Ammon's horn (tissue), 1 donor: ENCODE measurements at places on chromosomes 11 and 22.

DNA sequence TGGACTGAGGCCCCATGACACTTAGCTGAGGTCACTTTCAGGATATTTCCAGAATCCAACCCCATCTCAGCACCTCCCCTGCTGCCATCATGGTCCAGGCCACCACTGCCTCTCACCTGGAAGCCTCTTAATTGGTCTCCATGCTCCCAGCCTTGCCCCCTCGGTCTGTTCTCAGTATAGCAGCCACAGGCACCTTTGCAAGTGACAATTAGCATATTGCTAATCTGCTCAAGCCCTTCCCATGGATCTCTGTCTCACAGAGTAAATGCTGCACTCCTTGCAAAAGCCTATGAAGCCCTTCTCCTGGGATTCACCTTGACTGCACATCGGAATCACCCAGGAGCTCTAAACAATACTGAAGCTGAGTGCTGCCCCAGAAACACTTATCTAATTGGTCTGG is 93.5 kb upstream of the CSNK2A3 start:
- no peak for DNase-seq

DNA sequence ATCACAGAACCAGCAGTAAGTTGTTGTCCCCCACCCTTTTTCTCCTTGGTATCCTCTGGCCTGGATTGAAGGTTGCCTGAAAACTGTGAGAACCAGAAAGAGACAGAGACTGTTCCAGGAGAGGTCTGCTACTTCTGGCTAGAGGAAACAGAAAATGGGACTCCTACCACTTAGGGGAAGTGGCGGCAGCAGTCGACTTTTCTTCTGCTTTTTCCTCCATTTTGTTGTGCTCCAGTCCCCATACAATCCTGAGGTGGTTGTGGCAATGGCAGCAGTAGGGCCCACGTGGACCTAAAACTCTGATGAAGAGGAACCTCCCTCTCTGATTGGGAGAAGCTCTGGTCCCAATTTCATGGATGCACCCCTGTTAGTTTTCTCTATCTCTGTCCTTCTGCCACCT is 76.0 kb upstream of the SORL1 start:
- no peak for DNase-seq

DNA sequence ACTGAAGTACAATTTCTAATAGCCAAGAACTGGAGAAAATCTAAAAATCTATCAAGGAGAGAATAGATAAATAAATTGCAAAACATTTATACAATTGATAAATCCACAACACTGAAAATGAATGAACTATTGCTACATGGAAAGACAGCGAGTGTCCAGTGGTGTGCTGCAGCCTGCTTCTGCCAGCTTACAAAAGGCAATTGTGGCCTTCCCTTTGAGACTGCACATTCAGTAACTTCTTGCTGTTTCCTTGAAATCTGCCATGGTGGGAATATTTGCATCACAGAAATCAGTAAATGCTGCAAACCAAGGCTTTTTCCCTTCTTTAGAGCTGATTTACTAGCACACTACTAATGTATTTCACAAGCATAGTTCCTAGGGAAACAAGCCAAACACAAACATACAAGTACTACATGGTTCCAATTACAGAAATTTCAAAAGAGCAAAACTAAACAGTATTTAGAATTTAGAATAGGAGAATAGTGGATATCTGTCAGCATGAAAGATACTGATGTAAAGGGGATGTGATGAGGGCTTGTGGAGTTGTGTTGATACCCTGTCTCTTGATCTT is 76.9 kb upstream of the TRIM77 start:
- DNase-seq: peak; percentile 76

DNA sequence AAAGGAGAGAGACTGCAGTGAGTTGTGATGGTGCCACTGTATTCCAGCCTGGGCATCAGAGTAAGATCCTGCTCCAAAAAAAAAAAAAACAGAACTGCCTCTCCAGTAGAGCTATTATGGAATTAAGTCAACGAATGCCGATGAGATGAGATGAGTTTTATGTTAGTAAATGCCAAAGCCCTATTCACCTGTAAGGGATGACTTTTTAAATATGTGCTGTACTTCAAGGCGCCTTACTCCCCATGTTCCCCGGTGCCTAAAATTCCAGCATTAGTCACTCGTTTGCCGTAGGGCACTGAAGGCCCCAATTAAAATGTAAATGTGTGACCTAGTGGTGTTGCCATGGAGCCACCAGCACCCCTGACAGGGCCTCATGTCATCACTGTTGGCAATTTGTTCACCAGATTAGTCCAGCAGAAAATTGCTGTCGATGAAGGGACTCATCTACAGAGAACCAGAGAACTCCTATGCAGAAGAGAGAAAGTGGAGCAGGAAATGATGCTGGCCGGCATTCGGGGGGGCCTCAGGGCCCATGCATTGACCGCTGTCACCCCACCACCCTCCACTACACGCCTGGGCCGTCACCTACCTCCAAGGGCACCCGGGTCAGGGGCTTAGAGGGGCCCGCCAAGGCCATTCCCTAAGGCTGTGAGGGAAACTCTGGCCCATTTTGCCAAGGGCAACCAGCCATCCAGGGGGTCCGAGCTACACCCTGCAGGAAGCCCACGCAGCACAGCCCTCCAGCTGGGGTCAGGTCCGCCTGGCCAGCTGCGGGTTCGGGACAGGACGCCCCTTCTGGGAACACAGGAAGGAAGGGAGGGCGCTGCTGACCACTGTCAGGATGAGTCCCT is 17.8 kb downstream of the LIF start:
- no peak for DNase-seq

DNA sequence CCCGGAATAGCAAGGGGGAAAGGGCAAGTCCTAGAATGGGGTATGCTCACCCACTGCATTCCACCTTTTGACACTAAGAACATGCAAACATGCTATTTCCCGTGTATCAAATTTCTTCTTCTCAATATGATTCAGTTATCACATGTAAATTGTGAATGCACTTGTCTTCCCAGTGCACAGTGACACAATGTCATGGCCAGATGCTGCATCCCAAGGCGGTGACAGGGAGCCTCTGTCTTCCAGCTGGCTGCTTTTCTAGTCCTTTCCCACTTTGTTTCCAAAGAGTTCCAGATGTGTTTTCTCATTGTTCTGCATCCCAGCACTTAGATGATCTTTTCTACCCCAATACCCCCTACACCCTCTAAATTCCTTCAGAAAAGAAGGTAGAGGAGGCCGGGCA is 12.4 kb downstream of the SLC25A18 start:
- DNase-seq: peak; percentile 63

DNA sequence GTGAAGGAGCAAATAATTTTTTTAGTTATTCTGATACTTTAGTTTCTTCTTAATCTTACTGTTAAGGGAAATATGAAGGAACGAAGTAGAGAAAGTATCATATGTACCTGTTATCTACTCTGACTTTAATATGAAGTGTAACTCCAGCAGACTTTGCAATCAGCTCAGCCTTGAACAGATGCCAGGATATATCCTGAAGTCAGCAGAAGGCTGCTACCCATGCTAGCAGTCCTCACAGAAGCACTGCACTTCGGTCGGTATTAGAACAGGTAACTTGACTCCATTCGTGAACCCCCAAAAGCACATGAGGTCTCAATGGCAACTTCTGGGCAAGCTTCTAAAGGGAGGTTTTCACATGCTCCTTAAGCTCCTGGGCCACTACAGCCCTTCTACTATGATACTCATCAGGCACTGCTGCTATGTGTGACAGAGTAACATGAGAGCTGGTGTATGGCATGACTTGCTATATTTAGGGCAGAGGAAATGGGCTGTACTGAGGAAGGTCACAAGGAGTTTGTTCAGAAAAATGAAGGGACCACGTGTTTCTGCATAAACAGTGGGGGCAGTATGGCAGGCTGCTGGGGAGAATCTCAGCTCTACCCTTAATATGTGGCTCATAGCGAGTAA is 344.1 kb downstream of the SOX6 start:
- no peak for DNase-seq

- no peak for DNase-seq
Measured at GRCh38 chr11:134538742-134539141, 126.7 kb upstream of the B3GAT1 start.

- no peak for DNase-seq
Measured at GRCh38 chr11:2803186-2804091, 82.1 kb downstream of the CDKN1C start.

GRCh38 chr11:19419808-19420207 is 179.1 kb upstream of the E2F8 start:
- DNase-seq: no peak

GRCh38 chr11:113840932-113841664 is 34.3 kb downstream of the USP28 start:
- DNase-seq: no peak

DNA sequence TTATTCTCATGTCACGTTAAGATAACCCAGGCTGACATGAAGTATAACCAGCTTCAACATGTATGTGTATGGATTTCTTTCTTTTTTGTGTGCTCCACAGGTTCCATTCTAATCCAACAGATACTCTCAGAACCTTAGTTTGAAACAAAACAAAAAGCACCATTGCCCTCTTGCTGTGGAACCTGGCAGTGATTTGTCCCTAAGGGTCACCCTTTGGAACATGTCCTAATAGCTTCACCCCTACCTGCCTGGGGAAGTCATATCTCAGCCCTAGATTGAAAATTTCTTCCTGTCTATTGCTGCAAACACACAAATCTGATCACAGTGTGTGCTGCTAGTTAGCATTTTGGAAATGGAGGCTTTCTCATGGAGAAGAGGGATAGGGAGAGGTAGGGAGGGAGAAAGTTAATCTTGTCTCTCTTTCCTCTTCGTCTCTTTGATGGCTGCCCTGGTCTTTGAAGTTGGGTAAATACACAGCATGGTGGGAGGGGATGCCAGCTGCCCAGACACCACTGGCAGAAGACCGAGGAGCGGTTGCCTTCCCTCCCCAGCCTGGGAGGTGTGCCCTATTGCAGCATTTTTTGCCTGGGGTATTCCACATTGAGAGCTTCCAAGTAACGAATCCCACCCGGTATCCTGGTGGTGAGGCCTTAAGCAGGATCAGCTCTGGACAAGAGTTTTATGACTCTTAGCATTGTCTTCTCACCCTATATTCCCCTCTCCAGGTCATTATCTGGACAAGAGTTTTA is 11.6 kb upstream of the CADM1 start:
- no peak for DNase-seq

DNA sequence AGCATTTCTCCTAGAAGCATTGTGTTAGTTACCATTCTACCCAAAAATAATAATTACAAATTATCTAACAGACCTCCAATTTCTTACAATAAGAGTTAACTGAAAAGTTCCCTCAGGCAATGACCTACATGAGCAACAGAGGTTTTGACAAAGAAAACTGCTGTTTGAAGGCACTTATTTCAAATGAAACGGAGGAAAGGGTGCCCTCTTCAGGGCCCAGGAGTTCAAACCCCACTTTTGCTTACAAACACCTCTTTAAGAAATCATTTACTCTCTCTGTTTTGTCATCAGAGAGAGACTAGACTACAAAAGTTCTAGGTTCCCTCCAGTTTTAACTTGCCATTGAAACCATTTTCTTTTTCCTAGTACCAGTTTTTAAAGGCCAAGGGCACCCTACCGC is 56.7 kb downstream of the AMBRA1 start:
- no peak for DNase-seq

- DNase-seq: no peak
Measured at GRCh38 chr11:106131998-106132397, 54.5 kb downstream of the AASDHPPT start.

- DNase-seq: peak; percentile 94
Measured at GRCh38 chr11:65420979-65421793, 1.4 kb upstream of the NEAT1 start.

- DNase-seq: no peak
Measured at GRCh38 chr22:32097881-32098499, 54.9 kb downstream of the SLC5A1 start.

DNA sequence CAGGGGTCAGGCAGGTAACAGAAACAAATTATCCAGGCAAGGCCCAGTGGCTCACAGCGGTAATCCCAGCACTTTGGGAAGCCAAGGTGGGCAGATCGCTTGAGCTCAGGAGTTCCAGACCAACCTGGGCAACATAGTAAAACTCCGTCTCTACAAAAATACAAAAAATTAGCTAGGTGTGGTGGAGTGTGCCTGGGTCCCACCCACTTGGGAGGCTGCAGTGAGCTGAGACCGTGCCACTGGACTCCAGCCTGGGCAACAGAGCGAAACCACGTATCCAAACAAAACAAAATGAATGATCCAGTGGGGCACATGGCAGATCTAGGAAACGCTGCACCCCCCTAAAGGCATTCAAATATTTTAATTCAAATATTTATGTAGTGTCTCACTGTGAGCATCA is 9.9 kb downstream of the NUMA1 start:
- no peak for DNase-seq

- DNase-seq: no peak
Measured at GRCh38 chr11:19602891-19603290, 109.7 kb upstream of the NAV2 start.

DNA sequence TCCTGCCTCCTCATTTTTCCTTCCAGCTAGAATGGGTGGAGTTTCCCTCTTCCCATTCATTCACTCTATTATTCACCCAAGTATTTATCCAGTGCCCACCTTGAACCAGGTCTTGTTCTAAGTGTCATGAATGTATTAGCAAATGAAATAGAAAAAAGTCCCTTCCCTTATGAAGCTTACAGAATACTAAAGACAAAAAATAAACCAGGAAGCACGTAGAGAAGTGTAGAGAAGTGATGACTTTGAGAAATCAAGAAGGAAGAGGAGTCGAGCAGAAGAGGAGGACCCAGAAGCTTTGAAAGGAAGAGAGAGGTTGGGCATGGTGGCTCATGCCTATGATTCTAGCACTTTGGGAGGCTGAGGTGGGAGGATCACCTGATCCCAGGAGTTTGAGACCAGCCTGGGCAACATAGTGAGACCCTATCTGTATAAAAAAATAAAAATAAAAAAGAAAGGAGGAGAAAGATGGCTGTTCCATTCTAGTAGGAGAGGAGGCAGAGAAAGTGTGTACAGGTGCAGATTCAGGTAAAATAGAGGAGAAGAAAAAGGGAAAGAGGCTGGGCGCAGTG is 17.1 kb upstream of the SYVN1 start:
- DNase-seq: no peak

- DNase-seq: no peak
Measured at GRCh38 chr11:115848611-115849010, 344.4 kb upstream of the CADM1 start.

DNA sequence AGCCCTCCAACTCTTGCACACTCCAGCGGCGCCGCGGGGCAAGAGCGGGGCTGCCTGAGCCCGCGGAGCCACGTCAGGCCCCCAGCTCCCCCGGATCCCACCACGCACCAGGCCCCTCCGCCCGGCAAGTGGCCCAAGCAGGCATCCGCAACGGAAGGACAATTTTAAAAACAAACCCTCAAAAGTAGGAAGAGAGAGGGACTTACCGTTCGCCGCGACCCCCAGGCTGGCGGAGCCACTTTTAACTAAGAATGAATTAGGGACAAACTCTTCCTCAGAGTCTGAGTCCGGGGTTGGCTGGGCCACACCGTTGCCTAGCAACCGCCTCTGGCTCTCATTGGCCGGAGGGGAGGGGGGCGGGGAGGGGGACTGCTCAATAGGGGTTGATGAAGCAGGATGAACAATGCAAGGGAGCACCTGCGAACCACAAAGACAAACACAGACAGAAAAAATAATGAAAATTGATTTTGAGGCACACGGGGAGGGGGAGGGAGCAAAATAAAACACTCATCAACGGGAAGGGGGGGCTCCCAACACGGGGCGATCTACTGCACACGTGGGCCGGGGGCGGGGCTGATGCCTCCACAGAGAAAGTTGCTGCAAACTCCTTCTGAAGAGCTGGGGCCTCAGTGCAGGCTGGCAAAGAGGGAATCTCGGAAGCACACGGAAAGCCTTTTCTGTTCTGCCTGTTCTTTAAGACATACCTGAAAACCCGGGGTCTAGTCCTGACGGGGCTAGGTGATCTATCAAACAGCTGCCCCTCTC is 387.5 kb upstream of the NARS2 start:
- DNase-seq: peak; percentile 70

GRCh38 chr11:115693002-115693401 is 188.8 kb upstream of the CADM1 start:
- no peak for DNase-seq
